Muscle of arm (tissue), 14 donors: ENCODE measurements at places on chromosomes 1 and 21. TPM values are rescaled to one million over a fixed set of nuclear protein-coding genes. Genes with fewer than 3 reads are reported as not detected.

The TSPEAR gene
- polyA plus RNA-seq = 9.3 TPM

The ADGRL4 gene
- 16.4 TPM for polyA plus RNA-seq

The TGFB2 gene
- polyA plus RNA-seq = 44.2 TPM

The CFHR1 gene
- 0.53 TPM for polyA plus RNA-seq

The ACAP3 gene
- polyA plus RNA-seq = 27.5 TPM

The ZBTB37 gene
- polyA plus RNA-seq = 6.1 TPM

The SMPDL3B gene
- 0.33 TPM for polyA plus RNA-seq

The LCK gene
- polyA plus RNA-seq = 0.86 TPM
